HepG2 (cell line): ENCODE measurements at places on chromosomes 3 and 15. TPM values are rescaled to one million over a fixed set of nuclear protein-coding genes. Genes with fewer than 3 reads are reported as not detected.

DNA sequence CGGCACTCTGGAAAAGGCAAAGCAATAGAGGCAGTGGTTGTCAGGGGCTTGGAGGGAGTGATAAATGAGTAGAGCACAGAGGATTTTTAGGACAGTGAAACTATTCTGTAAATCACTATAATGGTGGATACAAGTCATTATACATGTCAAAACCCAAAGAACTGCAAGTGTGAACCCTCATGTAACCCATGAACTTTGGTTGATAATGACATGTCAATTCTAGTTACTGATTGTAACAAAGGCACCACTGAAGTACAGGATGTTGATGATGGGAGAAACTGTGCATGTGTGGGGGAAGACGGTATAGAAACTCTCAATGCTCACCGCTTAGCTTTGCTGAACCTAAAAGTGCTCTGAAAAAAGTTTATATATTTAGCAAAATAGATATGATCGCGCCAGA, 36.0 kb downstream of the BTLA start:
- no peak for DNase-seq

- DNase-seq, result no peak
These were observed 133.7 kb upstream of the BCL6 start for GRCh38 chr3:187878772-187879518.

- peak; percentile 91 for DNase-seq
These were observed 119.6 kb downstream of the ASB7 start for GRCh38 chr15:100721758-100722550.

DNA sequence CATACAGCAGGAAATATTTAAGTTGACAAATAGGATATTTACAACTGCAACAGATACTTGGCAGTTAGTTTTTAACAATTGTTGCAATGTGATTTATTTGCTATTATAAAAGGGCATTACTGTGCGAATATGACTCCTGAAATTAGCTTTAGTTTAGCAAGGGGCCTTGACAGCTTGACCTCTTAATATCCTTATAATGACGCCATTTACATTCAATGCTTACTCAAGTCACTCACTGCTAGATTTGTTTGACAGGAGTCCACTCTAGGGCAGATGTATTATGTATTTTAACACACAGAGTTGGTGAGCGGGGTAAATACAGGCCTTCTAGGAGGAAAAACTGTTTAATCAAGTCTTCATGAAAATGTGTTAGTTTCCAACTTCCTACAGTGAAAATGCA, 58.1 kb upstream of the C15orf61 start:
- DNase-seq, result no peak

DNA sequence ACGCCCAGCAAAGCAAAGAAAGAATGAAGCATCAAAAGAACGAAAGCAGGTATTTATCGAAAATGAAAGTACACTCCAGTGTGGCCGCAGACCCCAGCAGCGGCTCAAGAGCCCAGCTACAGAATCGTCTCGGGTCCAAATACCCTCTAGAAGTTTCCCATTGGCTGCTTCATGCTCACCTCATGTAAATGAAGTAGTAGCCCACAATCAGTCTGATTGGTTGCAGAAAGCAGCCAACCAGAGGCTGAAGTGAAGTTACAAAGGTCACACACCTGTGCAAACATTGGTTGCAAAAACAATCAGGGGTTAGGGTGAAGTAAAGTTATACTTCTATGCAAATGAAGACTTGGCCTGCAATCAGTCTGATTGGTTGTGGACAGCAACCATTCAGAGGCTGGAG, 32.0 kb downstream of the SV2B start:
- DNase-seq, result peak; percentile 46

DNA sequence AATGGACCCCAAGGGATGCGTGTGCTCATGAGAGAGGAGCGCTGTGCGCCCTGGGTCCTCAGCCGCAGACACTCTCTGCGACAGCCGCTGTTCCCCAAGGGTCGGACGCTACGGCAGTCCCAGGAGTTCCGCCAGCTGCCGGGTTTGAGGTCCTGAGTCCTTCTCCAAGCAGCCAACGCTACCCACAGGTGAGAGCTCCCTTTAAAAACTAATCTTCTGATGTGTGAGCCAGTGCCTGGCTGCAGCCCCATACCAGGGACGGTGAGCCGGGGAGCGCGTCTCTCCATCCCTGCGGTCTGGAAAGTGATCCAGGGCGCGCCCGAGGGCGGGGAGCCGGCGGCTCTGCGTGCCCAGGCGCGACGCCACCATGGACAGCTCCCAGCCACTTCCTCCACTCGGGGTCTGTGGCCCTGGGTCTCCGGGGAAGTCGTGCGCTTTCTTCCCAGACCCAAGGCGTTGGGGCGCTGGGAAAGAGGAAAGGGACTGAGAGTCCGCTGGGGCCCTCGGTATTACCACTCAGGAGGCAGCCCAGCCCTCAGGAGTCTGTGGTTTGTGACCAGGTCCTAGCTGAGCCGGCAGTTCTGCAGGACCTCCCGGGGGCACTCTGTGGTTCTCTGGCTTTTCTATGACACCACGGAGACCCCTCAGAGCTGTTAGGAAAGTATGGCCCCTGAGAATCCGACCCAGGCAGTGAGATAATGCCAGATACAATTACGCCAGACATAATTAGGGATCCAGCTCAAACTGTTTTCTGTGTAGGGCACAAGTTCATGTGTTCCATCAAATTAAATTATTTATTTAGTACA, 1.4 kb downstream of the CEMIP start:
- DNase-seq, result peak; percentile 47

- no peak for DNase-seq
These were observed 72.5 kb downstream of the MGLL start for GRCh38 chr3:127749787-127750225.

GRCh38 chr15:56552659-56553058, 87.7 kb upstream of the MNS1 start:
- DNase-seq, result no peak

GRCh38 chr15:44094781-44095180, 100.3 kb downstream of the FRMD5 start:
- no peak for DNase-seq

GRCh38 chr3:192042116-192042515, 581.2 kb downstream of the PYDC2 start:
- DNase-seq, result no peak

DNA sequence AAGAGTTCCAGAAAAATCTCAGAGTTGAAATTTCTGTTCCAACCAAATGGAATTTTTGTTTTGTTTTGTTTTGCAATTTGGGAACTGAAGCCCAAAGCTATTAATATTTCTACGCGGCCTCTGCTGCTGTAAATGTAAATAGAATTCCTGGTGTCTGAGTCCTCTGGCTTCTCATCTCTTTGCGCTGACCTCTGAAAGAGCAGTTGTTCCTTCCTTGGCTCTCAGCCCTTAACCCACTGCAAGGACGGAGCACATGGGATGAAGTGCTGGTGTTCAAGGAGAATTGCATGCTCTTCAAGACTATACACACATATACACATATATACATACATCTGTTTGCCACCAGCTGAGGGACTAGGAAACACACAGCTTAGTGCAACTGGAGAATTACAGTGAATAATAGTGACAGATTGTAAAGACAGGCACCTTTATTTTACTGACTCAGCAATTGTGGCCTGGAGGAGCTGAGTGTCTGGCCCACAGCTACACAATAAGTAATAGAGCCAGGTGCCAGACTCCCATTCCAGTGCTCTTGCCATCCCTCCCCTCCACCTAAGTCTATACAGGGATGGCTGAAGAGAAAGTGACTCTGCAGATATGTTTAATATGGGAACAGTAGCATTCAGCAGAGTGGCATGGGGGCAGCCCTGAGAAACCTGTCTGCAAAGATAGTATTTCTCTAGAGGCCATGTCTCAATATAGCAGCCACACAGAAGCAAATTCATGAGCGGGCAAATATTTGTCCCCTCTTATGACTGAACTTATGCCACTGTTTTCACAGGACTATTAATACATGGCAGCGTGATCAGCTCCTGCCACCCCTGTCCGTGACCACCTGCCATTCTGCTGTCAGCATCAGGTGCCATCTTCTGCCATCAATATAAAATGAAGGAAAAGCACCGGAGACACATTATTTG, 42.3 kb downstream of the NEK10 start:
- no peak for DNase-seq

DNA sequence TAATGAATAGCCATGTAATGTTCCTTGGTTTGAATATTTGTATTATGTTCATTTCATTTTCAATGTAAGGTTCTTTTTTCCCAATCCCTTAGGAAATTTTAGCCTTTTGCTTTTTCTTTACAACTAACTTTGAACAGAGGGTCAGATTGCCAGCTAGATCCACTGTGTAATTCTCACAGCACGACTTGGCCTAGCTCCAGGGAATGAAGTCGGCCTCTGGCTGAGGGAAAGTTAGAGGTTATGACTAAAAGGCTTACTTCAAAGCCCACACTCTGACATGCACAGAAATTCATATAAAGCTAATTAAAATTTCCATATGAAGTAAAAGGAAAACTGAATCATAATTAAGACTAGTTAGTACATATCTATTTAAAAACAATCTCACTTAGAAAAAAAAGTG, 38.7 kb downstream of the ROBO1 start:
- no peak for DNase-seq

GRCh38 chr3:124557433-124558232, 172.6 kb upstream of the UMPS start:
- DNase-seq, result no peak

DNA sequence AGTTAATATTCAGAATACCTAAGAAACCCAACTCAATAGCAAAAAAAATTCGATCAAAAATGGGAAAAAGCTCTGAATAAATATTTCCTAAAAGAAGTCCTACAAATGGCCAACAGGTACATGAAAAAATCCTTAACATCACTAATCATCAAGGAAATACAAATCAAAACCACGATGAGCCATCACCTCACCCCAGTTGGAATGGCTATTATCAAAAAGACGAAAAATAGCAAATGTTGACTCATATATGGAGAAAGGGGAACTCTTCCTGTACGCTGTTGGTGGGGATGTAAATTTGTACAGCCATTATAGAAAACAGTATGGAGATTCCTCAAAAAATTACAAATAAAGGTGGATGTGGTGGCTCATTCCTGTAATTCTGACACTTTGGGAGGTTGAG, 29.6 kb upstream of the SGO1 start:
- DNase-seq, result no peak

GRCh38 chr3:161310649-161311423, 60.5 kb downstream of the SPTSSB start:
- no peak for DNase-seq

DNA sequence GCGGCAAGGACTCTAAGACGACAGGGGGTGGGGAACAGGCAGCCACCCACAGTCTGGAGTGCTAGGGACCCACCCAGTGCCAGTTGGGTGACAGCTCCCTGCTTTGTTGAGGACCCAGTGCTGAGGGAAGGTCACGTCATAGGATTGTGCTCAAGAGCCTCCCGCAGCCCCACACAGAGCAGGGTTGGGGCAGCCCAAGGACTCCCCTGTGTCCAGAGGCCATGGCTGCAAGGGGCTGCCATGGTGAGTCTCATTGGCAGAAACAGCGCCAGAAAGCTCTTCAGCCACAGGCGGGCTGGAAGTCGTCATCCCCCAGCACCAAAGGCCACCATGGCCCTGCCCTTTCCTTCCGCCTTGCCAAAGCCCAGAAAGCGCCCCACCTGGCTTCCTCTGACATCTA, 37.0 kb upstream of the PLXNA1 start:
- DNase-seq, result no peak

- no peak for DNase-seq
These were observed 29.9 kb upstream of the LRTM1 start for GRCh38 chr3:54957711-54958110.

GRCh38 chr3:100912976-100913545, 80.2 kb downstream of the ABI3BP start:
- no peak for DNase-seq

DNA sequence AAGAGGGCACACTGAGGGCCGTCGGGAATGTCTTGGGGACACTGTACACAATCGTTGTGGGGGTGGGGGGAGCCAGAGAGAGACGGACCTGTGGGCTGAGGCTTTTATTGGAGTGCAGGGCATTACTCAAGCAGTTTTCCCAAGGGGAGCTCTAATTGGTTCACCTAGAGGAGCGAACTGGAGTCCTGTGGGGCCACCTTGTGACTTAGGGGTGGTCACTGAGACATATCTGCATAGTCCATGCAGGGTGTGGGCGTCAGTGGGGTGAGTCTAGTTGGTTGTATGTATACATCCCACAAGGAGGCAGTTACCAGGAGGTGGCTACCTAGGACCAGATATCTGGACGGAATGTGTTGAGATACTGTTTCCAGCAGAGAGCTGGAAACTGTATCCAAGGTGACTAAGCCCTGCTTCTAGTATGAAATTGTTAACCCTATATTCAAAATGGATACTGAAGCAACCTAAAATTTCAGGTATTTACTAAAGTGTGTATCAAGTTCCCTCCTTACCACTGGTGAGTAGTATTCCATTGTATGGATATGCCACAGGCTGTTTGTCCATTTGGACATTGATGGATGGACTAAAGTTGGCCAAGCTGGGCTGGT, 2.6 kb upstream of the PIGZ start:
- DNase-seq, result no peak

GRCh38 chr3:53501178-53501577, 6.8 kb downstream of the CACNA1D start:
- DNase-seq, result no peak

DNA sequence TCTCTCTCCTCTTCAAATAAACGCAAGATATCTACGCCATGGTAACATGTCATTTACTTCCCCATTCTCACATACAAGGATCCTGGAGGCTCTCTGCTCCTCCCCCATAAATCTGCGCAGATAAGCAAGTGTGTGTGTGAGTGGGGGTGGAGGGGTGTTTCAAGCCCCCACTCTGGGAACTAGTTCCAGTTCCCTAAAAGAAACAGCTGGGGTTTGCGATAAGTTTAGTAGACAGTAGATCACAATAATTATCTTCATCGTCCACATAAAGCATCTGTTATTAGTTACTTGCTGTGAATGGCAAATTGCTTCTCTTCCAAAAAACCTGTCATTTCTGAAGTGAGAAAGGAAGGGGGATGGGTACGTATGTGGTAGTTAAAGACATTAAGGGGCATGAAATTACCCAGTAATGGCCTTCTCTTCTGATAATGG, 79.8 kb downstream of the RBPMS2 start:
- no peak for DNase-seq

- no peak for DNase-seq
These were observed 65.2 kb downstream of the FNDC3B start for GRCh38 chr3:172104471-172105072.

GRCh38 chr3:55571216-55571813, 84.2 kb upstream of the WNT5A start:
- no peak for DNase-seq

- DNase-seq, result no peak
These were observed 454.7 kb downstream of the SQOR start for GRCh38 chr15:46089467-46089935.

GRCh38 chr3:45007091-45007490, 19.0 kb upstream of the CLEC3B start:
- no peak for DNase-seq

GRCh38 chr3:31942446-31942845, 38.6 kb downstream of the OSBPL10 start:
- no peak for DNase-seq

The SHC4 gene
- total RNA-seq, result 0.04 TPM in 2 replicates

The EIF3J gene
- 69.2 and 105 TPM in 2 replicates for total RNA-seq

The PDZRN3 gene
- not detected in 2 replicates for total RNA-seq

The ZIC1 gene
- not detected in 2 replicates for total RNA-seq

The USP13 gene
- total RNA-seq, result 15.9 and 23.2 TPM in 2 replicates

The FAM43A gene
- total RNA-seq, result 0.42 and 0.91 TPM in 2 replicates

The TRAT1 gene
- total RNA-seq, result not detected in 2 replicates

The SLC28A2 gene
- total RNA-seq, result 0.08 and 0.11 TPM in 2 replicates

The MUC4 gene
- total RNA-seq, result not detected in 2 replicates

The TM6SF1 gene
- total RNA-seq, result not detected in 2 replicates

The MUSTN1 gene
- 1.3 and 1.4 TPM in 2 replicates for total RNA-seq

The TLR9 gene
- not detected in 2 replicates for total RNA-seq

The GABRB3 gene
- total RNA-seq, result not detected in 2 replicates

The ERICH6 gene
- not detected in 2 replicates for total RNA-seq

The RLBP1 gene
- not detected in 2 replicates for total RNA-seq

The USP50 gene
- total RNA-seq, result 0.56 and 0.86 TPM in 2 replicates

The CAMKV gene
- 0.13 and 0.15 TPM in 2 replicates for total RNA-seq

The CHRNA3 gene
- total RNA-seq, result not detected in 2 replicates

The KLHL6 gene
- total RNA-seq, result not detected in 2 replicates

The GOLGA6B gene
- total RNA-seq, result not detected in 2 replicates
